Activated T-cell treated with anti-CD3 and anti-CD28 coated beads for 24 hours (primary cell): ENCODE measurements at places on chromosomes 1 and 21.

- DNase-seq: no peak
Measured at GRCh38 chr1:60589046-60589748, 493.2 kb upstream of the NFIA start.

- no peak for DNase-seq
Measured at GRCh38 chr1:183498342-183498991, 26.2 kb downstream of the SMG7 start.

DNA sequence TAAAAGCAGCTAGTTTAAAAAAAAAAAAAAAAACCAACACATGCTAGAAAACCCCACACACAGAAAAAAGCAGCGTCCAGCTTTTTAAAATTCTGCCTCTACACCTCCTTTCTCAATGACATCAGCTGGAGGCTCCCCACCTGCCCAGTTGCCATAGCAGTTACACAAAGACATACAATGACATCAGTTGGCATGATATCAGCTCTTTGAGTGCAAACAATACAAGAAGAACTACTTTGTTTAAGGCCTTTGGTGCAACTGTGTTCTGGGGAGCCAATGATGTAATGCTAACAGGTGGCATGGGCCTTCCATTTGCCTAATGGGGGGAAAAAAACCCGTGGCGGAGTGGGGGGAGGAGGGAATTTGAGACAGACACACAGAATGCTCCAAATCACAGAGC is 32.9 kb downstream of the DUSP10 start:
- DNase-seq: no peak

DNA sequence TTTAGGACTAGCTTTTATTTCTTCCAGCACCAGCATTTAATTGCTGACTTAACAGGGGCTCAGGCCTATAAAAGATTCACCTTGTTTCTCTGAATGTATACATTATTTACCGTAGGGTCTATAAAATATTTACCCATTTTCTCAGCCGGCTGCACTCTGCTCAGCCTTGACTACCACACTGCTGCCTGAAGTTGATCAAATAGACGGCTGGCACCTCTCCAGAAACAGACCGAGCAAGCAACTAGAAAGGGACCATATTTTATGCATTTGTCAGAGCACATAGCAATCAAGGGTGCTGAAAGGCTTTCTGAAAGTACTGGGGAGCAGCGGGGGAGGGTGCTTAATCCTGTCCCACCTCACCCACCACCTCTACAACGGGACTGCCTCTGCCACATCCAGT is 64.7 kb upstream of the FGGY start:
- DNase-seq: no peak

DNA sequence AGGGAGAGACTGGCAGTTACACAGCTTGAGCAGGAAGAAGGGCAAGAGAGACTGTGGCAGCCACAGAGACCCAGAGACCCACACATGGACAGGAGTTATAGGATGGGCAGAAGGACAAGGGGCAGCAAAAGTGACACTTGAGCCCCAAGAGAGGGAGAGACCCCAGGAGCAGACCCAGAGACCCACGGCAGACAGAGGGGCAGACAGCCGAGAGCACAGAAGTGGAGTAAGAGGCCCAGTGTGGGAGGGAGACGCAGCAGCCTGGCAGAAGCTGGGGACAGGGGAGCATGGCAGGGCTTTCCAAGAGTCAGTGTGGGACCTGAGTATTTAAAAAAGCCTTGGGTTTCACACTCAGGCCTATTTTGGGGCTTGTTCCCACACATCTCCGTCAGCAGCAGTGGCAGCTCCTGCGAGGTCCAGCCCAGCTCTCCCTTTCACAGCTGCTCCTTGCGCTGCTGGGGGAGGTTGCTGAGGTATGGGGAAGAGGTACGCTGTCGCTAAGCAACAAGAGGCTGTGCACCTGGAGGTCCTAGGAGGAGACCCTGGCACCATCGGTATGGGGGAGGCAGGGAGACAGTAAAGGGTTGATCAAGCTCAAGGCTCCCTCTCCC is 9.0 kb upstream of the MEF2D start:
- DNase-seq: no peak

- DNase-seq: no peak
Measured at GRCh38 chr1:40890771-40891170, 28.6 kb upstream of the CITED4 start.

- no peak for DNase-seq
Measured at GRCh38 chr1:39047374-39048229, 21.5 kb downstream of the NDUFS5 start.

- no peak for DNase-seq
Measured at GRCh38 chr1:237972186-237972585, 81.5 kb upstream of the ZP4 start.

DNA sequence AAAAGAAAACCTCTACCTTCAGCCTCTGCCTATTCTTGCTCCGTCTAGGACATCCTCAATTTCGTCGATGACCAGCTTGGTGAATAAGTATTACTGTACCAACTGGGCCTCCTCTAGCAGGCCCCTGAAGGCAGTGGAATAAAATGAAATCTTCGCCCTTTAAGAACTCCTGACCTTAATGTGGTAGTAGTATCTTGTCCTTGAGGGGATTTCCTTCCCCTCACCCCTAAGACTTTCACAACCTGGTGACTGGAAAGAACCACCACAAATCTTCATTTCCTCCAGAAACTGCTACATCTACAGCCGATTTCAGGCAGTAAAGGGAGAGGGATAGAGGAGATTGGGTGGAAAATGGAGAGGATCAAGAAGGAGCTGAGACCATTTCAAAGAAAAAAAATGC is 1.6 kb upstream of the HAX1 start:
- no peak for DNase-seq

DNA sequence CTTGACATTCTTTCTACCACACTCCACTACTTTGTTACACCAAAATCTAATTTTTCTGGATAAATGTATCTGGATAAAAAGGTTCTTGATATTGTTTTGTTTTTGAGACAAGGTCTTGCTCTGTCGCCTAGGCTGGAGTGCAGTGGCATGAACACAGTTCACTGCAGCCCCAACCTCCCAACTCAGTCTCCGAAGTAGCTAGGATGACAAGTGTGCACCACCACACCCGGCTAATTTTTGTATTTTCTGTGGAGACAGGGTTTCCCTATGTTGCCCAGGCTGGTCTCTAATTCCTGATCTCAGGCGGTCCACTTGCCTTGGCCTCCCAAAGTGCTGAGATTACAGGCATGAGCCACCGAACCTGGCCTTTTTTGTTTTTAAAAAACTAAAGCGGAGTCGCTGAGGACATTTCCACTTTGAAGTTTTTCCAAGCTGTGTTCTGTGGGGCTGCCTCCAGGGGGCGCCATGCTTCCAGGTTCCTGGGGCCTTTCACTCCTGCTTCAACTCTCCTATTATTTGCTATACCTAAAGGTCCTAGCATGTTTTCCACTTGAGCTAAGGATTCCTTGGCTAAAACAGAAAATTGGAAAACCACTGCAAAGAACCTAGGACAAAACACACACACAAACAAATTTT is 14.1 kb upstream of the NCMAP start:
- no peak for DNase-seq

DNA sequence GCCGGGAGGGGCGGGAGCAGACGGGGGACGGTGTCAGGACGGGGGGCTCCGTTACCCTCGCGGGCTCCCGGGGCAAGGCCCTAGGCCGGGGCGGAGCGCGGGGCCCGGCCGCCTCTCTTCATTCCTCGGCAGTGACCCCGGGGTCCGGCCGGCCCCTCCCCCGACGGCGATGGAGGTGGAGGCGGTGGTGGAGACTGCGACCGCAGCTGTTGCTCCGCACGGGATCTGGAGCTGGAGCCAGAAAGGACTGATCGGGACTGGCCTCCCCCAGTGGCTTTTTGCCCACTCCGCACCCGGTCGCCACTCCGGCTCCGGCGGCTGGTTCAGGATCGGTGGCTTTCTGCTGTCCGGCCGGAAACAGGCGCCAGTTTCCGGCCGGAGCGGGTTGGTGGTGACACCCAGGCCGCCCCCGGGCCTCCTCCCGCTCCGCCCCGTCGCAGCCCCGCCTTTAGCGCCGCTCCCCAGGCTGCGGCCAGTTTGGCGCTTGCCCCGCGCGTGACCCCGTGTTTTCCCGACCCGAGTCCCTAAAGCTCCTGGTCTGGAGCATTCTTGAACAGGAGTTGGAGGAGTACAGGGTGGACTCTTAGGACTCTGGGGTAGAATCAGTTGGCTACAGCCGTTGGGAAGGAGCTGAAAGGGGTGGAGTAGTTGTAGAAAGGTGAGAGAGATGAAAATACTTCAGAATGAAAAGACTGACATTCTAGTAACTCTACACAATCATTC is at the start of gene OTUD7B:
Gene OTUD7B (minus strand): TSS at position 334 of the 723 bp plus-strand sequence. CDS start 33,216 bp downstream, outside the sequence.
- peak; percentile 71 for DNase-seq

DNA sequence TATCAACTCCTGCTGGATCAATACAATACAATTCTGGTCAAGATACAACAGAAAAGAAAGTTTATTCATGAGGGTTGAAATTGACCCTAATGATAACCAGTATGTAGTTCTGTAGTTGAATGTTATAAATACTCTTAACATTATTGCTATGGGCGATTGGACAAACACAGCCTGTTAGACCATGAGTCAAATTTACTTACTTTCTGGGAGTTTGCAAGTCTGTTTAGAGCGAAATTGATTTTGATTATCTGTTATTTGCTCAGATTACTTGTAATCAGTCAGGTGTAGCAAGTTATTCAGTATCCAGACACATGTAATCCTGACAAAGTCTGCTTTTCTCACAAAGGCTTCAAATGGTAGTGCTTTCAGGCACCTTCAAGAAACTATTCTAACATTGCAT is 216.6 kb upstream of the B3GALT2 start:
- DNase-seq: no peak

DNA sequence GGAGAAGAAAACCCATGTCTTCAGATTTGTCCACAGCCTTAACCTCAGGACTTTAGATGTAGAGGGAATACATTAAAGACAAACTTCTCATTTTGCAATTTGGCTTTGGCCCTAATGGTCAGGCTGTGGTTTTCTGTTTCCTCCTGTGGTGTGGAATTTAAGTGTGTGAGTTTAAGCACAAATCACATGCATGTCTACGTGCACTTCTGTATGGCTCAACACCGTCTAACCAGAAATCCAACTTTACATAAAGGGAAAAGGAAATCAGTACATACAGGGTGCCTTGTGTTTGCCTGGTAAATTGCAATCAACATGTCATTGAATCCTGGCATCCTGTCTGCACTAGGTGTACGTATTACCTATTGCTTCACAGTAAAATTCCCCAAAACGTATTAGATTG is 1.2 kb upstream of the ZNF124 start:
- DNase-seq: no peak

GRCh38 chr1:55669293-55669692 is 454.1 kb upstream of the USP24 start:
- DNase-seq: no peak

DNA sequence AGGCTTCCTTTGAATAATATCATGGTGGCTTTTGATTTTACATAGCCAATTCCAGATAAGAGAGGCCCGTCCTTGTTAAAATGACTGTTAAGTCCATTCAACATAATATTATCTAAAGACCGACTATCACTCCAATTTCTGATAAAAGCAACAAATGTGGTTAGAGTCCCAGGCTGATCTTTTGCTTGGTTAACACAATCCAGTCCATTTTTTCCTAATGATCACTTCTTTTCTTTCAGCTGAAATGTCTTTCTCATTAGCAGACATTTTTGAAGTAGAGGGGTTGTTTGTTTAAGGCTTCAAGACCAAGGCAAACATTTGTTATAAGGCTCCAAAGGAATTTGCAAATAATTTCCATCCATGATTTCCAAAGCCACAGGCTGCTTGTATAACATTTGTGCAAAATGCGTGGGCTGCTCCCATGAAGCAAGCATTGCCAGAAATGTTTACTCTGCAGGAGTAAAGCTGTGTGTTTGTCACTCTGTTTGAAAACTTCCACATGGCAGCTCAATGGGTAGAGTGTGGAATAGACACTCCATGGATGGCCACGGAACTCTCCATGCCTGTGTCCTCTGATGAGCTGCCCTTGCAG is 111.5 kb downstream of the PSMG1 start:
- no peak for DNase-seq

GRCh38 chr1:182394055-182394775 is 2.6 kb upstream of the GLUL start:
- DNase-seq: no peak

GRCh38 chr1:20634594-20635084 is 1.4 kb downstream of the PINK1 start:
- no peak for DNase-seq

DNA sequence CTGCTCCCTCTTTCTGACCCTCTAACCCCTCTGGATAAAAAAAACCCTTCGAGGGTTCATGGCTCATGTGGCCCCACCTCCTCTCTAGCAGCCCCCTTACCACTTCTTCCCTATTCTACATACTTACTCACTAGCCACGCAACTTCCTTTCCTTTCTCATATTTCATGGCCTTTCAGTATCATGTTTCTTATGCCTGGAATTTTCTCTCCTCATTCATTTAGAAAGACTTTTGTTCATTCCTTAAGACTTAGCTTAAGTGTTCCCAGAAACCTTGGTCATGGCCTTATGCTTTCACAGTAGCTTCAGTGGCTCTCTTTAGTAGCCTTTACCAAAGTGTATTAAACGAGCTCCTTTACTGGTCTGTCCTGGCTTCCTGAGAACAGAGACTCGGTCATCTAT is 6.1 kb downstream of the ACP6 start:
- no peak for DNase-seq

DNA sequence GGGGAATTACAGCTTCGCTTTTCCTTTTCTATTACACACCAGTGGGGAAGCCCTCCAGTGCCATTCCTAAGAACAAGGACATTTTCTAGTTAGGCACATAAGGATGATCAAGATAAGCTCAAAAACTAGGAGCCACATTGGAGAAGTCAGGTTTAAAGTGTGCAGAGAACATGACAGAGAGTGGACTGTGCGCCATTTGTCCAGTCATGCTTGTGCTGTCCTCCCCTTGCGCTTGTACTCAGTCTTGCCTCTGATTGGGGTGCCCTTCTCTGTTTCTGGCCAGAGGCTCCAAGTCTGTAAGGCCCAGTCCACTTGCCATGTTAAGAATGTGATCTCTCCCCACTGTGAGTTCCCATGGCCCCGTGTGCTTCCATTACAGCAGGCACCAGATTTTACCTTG is 189.7 kb downstream of the DHRS3 start:
- no peak for DNase-seq

- no peak for DNase-seq
Measured at GRCh38 chr1:162868972-162869371, 8.0 kb upstream of the CCDC190 start.

GRCh38 chr1:22665752-22666151 is 12.7 kb downstream of the C1QB start:
- no peak for DNase-seq

- DNase-seq: no peak
Measured at GRCh38 chr1:193451001-193451400, 264.6 kb upstream of the B3GALT2 start.

DNA sequence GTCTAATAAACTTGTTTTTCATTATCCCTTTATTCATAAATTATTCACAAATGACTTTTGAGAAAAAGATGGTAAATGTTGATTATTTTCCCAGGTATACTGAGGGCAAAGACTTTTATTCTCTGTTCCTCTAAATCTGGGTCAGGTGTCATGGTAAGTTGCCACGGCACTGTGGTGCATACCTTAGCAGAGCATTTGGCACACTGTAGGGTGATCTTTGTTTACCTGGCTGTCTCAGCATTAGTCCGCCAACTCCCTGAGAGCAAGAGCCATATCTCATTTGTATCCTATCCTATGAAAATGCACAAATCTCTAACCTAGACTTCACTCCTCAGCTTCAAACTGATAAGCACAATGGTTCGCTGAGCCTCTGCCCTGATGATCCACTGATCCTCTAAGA is 24.9 kb downstream of the GDAP2 start:
- DNase-seq: no peak
